ENCODE measurements at places on chromosomes 11 and 22.

- DNase-seq, result no peak
These were observed 45.3 kb upstream of the CD82 start for GRCh38 chr11:44519989-44520737.

DNA sequence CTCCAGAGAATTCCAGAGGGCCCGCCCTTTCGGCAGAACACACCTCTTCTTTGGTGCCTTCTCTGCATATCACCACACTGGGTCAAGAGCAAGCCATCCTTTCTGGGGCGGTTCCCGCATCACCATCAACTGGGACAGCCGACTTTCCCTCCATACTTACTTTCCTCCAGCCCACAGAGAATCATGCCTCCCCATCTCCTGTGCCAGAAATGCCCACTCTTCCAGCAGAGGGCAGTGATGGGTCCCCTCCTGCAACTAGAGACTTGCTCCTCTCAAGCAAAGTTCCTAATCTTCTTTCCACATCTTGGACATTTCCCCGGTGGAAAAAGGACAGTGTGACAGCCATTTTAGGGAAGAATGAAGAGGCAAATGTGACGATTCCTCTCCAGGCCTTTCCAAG, 157.7 kb downstream of the C11orf91 start:
- peak; percentile 6 for DNase-seq

DNA sequence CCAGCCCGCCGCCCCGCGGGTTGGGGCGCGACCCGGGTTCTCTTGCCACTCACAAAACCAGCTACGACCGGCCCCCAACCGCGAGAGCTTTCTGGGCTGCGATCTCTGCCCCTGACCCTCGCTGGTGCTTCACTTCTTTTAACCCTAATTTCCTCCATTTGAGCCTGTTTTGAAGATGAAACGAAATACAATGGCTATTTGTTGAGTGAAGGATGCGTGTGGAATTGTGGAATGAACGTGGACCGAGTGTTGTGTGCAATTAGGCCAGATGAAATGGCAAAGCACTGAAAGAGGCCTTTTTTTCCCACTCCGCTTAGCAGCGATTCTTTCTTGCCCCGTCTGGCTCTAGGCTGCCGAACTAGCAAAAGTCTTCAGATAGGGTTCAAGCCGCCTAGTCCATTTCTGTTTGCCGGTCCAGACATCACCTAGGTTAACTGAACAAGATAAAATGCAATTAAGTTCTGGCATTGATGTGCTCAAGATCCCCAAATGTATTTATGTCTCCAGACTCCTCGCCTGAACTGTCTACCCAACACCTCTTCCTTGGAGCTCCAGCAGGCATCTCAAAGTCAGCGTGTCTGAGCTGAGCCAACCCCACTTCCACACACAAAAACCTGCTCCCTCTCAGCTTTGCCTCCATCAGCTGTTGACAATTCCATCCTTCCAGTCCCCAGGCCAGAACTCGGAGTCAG, 471 bp upstream of the TMEM184B start:
- no peak for DNase-seq

- DNase-seq, result no peak
These were observed 40.1 kb upstream of the TIMP3 start for GRCh38 chr22:32761251-32761903.

DNA sequence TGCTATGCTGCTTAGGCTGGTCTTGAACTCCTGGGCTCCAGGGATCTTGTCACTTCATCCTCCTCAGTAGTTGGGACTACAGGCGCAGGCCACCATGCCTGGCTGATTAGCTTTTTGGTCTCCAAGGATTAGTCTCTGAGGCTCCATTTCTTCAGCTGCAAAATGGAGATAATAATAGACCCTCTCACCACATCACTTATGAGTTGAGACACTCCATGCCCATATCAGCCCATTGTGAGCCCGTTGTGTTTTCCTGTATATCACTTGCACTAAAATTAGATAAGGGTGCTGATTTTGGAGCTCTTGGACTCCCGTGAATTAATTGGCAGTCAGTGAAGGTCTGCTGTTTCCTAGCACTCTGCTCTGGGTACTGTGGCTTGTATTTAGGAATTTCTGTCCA, 36.0 kb downstream of the DEPDC5 start:
- DNase-seq, result no peak

- DNase-seq, result peak; percentile 21
These were observed 787 bp downstream of the LRRC10B start for GRCh38 chr11:61509043-61510029.

GRCh38 chr22:18112440-18112839, 1.8 kb downstream of the TUBA8 start:
- no peak for DNase-seq

DNA sequence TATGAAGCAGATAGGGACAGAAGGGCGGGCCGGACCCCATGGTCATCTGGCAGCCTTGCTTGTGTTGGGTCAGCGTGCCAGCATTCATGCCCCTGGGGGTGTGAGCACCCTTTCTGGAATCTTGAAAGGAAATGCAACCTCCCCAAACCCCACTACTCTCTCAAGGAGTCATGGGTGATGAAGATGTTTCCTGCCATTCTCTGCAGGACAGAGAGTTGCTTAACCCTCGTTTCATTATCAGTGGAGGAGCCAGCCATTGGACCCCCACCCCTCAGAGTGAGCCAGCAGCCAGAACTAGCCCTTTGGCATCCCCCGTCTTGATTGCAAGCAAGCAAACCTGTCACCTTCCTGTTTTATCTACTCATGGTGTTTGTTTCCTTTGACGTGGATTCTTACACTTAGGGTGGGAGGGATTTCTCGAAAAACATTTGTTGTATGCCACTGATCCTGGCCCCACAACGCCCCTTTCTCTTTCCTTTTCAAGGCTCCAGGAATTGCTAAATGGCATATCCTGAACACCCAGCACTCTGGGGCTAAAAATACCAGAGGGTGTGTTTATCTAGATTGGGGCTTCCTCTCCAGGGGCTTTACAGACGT, 258.3 kb downstream of the ETS1 start:
- DNase-seq, result no peak

DNA sequence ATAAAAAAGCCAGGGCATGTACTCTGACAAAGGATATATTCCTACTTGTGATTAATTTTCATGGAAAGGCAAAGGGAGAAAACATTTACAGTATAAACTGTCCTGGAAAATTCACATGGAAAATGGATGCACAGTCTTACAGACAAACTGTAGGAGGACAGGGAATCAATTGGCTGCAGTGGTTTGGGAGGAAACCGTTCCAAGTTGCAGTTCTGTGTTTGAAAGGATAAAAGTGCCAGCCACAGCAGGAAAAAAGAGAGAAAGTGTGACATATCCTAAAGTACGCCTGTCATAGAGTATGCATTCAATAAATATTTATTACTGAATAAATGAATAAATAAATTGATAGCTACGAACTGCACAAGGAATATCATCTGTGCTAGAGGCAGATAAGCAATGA, 462.9 kb downstream of the RAB38 start:
- no peak for DNase-seq

DNA sequence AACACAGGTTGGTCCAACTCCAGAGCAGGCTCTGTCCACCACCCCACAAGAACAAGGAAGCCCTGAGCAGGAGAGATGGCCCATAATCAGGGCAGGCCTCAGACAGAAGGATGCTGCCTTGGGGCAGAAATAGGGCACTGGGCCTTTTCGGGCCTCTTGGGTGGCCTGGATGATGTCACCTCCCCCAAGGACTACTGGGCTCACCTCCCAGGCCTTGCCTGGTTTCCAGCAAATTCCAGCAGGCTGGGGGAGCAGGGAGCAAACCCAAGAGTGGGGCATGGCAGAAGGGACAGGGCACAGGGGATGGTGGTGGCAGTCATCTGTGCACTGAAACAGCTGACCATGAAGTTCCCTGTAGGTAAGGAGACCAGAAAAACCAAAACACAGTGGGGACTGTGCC, 5.3 kb upstream of the NAA40 start:
- DNase-seq, result no peak

DNA sequence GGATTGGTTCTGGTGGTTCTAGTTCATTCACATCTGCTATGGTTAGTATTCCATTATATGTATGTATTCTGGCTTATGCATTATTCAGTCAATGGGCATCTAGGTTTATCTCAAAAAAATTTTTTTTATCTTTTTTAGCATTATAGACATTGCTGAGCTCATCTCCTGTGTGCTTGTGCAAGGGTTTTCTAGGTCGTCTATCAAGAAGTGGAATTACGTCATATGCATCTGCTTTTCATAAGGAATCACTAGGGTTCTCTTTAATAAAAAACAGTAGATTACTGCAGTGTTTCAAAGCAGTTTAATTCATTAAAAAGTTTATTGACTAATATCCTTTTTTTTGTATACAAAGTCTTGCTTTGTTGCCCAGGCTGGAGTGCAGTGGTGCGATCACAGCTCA, 21.3 kb downstream of the TBC1D22A start:
- no peak for DNase-seq

DNA sequence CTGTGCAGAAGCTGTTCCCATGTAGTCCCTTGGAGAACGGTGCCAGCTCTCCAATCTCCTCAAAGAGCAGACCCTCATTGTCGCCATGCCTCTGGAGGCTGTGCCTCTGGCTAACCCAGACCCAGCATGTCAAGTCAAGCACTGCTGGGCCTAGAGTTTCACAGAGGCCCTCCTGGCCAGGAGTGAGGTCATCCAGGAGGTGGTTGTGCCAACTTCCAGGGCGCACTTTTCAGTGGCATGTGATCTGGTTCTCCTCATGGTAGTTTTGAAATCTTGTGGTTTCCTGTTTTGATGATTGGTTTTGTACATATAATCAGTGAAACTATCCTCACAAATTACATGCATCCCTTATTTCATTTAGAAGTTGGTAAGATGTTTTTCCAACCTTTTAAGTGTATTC, 78.9 kb downstream of the PPFIBP2 start:
- no peak for DNase-seq

DNA sequence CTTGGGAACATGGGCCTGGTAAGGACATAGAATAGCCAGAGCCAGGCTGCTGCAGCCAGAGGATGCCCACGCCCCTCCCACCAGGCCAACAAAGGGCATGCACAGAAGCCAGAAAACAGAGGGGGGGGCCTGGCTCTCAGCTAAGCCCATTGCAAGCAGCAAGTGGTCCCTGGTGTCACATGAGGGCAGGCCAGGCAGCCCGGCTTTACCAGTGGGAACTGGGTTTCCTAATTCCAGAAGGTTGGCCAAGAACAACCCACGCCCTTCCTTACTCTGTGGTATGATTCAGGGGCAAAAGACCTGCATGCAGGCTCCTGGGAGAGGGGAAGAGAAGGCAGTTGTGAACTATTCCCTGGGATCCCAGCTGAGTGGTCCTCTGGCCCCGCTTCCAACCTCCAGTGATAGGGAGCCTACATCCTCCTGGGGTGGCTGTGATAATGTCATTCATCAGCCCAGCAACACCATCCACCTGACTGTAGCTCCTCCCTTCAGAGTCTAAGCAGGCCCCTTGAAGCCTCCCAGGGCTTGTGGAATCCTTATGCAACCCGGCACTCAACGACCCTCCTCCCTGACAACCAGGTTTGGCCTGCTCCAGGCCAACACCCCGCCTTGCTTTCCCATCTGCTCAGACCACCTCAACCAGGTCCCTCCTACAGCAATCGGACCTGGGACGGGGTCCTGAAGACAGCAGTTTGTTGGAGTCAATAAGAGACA, 62.1 kb upstream of the LMO1 start:
- DNase-seq, result no peak

DNA sequence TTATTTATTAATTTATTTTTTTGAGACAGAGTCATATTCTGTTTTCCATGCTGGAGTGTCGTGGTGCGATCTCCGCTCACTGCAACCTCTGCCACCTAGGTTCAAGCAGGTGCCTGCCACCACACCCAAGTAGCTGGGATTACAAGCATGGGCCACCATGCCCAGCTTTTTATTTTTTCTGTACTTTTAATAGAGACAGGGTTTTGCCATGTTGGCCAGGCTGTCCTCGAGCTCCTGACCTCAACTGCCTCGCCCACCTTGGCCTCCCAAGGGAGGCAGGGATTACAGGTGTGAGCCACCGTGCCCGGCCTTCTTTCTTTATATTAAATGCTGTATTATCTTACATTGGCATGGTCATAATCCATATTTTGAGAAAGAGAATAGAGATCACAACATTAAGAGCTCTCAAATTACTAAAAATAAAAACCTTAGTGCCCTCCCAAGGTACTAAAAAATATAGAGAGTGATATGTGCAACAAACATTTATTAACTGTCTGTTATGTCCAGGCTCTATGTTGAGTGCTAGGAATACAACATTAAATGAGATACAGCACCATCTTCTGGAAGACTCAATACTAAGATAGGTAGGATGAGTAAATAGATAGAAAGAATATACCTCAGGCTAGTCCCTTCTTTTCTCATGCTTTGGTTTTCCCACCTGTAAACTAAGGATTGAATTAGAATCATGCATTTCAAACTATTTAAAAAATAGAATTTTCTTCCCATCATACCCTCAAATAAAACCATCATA, 84.1 kb downstream of the BBOX1 start:
- DNase-seq, result no peak

DNA sequence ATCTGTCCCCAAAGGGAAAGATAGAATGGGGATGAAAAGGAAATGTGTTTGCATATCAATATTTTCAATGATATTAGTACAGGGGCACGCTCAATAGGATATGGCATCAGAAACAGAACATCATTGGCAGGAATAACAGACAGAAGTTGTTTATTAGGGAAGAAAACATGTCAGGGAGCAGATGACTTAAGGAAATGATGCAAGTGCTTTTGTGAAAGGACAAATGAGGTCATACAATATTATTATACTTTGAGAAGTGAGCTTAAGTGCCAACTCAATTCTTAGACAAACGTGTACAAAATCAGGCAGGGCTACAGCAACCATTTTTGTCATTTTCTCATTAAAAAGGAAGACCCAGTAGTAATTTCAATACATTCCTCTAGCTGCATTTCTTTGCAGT, 388.4 kb downstream of the SOX6 start:
- DNase-seq, result no peak

GRCh38 chr11:69470793-69471728, 10.4 kb upstream of the LINC01488 start:
- no peak for DNase-seq

- no peak for DNase-seq
These were observed 101.6 kb downstream of the NTM start for GRCh38 chr11:131471976-131472375.

DNA sequence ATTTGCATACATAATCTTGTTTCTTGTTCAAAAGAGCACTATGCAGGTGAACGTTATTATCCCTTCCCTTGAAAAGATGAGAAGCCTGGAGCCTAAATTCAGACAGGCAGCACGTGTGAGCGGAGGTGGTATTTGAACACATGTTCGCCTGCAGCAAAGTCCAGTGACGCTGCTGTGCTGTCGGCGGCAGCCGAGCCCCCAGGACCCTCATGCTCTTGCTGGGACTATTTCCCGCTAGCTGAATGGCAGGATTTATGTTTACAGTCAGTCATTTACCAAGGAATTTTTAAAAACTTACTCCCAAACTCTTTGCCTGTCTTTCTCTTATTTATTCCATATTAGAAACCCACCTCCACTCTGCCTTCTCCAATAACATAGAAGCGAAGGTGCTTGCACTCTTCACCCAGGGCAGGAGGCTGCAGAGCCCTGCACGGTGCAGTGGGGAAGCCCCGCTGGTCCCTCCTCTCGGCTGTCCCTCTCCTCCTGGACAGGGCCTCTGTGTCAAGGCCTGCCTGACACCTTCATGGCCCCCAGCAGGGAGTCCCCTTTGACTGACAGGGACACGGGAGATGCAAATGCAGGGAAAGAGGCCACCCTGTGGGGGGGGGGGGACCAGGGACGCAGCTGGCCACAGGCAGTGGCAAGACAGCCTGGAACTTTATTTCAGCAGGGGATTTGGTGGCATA, 528.5 kb upstream of the B3GAT1 start:
- DNase-seq, result no peak

- DNase-seq, result no peak
These were observed 33.8 kb upstream of the DKK3 start for GRCh38 chr11:12042215-12042676.

Measured in stimulated activated CD4-positive, alpha-beta T cell treated with anti-CD3 and anti-CD28 coated beads, TNF-alpha, amount 100 ng/mL, for 4 hours (primary cell).